ENCODE measurements at places on chromosomes 6 and 20.

DNA sequence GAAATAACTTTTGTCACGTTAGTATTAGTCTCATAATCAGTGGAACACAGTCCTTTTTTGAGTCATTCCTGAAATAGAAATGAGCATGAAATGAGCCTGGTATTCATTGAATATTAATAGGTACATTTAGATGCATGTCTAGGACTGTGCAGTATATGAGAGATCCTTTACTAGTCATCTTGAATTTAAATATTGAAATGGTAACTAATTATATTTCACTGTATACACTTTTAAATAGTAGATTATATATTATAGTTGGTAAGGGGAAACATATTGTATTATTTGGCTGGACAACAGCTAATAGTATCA lies 59.4 kb downstream of the RSPO3 start:
- no peak for DNase-seq

GRCh38 chr6:38586992-38587391 lies 52.7 kb downstream of the BTBD9 start:
- no peak for DNase-seq

DNA sequence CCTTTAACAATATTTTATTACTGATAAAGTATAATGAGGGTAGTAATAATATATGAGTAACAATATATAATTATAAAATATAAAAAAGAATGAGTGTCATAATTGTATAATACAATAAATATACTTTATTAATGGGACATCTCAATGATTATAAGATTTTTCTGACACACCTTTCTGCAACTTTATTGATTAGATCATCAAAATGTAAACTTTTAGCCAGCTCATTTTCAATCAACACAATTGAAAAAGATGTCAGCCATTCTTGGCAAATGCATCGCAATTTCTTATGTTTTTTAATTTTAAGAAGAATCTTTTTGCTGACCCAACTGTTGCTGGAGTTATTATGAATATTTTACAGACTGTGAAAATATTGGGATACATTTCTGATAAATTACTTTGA lies 132.4 kb upstream of the RNF217 start:
- DNase-seq: no peak

DNA sequence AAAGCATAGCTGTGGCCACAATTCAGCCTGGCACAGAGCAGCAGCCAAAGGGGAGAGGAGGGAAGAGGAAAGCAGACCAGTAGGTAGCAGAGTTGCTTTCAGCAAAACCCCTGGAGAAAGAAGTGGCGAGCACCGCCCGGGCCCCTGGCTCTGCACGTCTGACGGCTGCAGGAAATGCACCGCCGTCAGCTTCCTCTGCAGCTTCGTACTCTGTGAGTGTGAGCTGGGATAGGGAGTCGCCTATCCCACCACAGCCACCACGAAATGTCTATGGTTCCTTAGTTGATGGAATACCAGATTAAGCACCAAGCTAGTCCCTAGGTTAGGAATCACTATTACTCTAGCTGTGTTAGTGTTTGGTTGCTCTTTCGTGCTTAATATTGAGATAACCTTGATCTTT lies 79.9 kb upstream of the NAA20 start:
- DNase-seq: no peak

DNA sequence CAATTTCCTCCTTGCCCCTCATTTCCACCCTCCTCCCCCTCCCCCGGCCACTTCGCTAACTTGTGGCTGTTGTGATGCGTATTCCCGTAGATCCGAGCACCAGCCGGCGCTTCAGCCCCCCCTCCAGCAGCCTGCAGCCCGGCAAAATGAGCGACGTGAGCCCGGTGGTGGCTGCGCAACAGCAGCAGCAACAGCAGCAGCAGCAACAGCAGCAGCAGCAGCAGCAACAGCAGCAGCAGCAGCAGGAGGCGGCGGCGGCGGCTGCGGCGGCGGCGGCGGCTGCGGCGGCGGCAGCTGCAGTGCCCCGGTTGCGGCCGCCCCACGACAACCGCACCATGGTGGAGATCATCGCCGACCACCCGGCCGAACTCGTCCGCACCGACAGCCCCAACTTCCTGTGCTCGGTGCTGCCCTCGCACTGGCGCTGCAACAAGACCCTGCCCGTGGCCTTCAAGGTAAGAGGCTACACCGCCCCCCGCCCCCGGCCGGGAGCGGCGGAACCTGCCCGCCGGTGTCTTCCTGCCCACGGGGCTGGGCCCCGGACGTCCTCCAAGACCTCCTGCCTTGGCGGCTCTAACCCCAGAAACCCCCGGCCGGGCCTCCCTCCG lies 44.9 kb upstream of the SUPT3H start:
- peak; percentile 25 for DNase-seq

GRCh38 chr20:44650771-44651433 lies 597 bp downstream of the ADA start:
- DNase-seq: no peak

GRCh38 chr20:36396340-36396739 lies 90.2 kb downstream of the DLGAP4 start:
- DNase-seq: no peak

DNA sequence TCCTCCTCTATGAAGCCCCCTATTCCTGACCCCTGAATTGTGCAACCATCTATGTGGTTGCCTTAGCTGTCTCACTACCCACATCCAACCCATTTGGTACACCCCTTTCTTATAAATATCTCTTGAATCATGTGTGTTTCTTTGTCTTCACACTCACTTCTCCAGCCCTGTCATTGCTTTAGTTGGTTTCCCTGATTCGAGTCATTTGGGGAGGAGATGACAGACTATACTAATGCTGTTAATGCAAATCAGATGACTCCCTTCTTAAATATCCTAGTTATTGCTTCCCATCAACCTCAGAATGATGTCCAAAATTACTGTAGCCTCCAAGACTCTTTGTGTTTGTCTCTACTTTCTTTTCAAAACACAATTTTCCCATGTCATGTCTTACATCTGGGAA lies 23.0 kb downstream of the SLC35D3 start:
- no peak for DNase-seq

- DNase-seq: no peak
Observed at GRCh38 chr6:17883665-17884497, 103.6 kb downstream of the KIF13A start.

GRCh38 chr20:60820918-60821317 lies 431.1 kb upstream of the CDH4 start:
- DNase-seq: no peak

DNA sequence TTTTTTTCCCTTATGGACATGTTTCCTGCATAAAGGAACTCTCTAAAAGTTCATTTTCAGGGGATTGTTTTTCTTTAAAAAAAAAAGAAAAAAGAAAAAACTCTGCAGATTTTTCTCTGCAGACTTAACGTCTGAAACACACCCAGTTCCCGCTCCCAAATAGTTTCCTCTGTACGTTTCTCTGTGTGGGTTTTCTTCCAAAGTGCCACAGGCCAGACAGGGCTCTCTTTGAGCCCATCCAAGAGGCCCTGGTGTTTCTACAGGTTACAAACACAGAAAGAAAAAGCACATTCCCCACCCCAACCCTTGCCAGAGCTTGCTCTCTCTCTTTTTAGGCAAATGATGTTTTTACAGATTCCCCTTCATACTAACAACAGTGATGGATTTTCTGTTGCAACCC lies 258.6 kb downstream of the FNDC1 start:
- DNase-seq: no peak

GRCh38 chr6:139732451-139732850 lies 358.0 kb upstream of the CITED2 start:
- DNase-seq: no peak

DNA sequence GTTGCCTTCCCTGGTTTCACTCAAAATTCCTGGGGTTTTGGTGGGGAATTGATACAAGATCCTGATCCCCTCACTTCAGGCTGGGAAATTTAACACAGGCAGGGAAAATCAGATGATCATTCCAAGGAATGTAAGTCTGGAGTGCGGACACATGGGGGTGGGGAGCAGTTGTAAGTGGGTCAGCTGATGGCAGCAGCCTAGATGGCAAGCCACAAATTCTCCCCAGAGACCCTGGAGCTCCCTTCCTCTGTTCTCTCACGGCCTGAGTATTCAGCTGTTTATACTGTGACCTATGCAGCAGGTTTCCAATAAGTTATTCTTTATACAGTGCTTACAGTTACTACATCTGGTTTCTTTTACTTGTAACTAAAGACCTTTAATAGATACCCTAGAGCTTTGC lies 144.9 kb downstream of the SH3BGRL2 start:
- DNase-seq: no peak

- no peak for DNase-seq
Observed at GRCh38 chr20:1863296-1863695, 31.9 kb upstream of the SIRPA start.

GRCh38 chr6:55433446-55434130 lies 106.3 kb downstream of the GFRAL start:
- no peak for DNase-seq

DNA sequence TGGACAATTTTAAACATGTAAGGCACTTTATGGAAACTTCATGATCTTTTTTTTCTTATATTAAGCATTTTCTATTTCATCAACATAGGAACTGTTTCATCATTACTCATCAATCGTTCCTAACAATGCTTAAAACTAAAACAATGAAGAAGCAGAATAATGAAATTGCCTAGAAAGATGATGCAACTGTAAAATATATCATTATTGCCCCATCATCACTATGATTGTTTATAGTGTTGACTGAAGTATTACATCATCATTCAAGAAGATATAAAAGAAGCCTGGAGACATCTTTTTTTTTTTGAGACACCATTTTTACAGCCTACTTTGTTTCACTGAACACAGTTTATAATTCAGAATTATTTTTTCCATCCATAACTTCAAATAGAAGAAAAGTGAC lies 147.2 kb downstream of the TRDN start:
- DNase-seq: no peak

DNA sequence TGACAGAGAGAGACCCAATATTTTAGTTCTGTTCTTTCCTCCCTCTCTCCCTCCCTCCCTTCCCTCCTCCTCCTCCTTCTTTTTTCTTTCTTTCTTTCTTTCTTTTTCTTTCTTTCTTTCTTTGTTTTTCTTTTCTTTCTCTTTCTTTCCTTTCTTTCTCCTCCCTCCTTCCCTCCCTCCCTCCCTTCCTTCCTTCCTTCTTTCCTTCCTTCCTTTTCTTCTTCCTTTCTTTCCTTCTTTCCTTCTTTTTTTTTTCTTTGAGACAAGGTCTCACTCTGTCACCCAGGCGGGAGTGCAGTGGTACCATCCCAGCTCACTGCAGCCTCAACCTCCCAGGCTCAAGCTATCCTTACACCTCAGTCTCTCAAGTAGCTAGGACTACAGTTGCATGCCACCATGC lies 28.4 kb downstream of the ARHGAP40 start:
- DNase-seq: no peak

GRCh38 chr6:167906899-167907298 lies 80.2 kb downstream of the AFDN start:
- no peak for DNase-seq

- DNase-seq: peak; percentile 94
Observed at GRCh38 chr20:3786665-3787323, at the start of gene CENPB. TSS of gene CENPB (minus strand) at chr20:3786740. CDS start at chr20:3786483, 257 bp downstream.

GRCh38 chr6:10962673-10963072 lies 75.8 kb downstream of the SYCP2L start:
- no peak for DNase-seq

- no peak for DNase-seq
Observed at GRCh38 chr20:43746344-43747137, 19.7 kb upstream of the GTSF1L start.

DNA sequence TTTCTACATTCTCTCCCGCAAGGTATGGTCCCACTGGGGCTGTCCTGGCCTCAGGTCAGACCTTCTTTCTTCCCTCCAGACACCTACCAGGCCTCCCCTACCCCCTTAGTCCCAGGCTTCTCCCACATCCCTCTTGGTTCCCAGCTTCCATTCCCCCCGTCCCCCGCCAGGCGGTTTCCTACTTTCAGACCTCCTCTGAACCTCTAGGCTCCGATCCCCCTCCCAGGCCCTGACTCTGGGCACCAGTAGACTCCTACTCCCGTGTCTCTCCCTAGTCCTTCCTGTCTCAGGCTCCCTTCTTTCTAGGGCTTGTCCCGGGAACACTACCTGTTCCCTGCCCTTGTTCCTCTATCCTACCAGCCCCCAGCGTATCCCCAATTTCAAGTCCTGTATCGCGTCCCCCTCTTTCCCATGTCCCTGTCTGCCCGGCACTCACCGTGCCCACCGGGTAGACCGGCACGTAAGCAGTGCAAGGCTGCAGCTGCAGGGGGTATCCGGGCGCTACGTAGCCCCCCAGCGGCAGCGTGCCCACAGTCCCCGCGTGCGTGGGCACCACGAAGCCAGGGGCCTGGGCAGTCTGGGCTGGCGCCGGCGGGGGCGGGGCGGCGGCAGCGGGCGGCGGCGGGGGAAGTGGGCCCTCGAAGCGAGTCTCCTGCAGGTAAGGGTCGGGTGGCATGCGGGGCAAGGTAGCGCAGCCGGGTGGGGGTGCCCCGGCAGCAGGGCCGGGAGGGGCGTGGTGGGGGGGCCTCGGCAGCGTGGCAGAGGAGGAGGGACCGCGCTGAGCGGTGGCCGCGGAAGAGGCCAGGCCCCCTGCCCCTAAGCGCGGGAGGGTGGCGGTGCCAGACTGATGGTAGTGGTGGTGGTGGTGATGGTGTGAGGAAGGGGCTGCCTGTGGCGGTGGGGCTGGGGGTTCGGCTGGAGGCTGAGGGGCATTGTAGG lies 1.5 kb downstream of the PRRT1 start:
- no peak for DNase-seq

DNA sequence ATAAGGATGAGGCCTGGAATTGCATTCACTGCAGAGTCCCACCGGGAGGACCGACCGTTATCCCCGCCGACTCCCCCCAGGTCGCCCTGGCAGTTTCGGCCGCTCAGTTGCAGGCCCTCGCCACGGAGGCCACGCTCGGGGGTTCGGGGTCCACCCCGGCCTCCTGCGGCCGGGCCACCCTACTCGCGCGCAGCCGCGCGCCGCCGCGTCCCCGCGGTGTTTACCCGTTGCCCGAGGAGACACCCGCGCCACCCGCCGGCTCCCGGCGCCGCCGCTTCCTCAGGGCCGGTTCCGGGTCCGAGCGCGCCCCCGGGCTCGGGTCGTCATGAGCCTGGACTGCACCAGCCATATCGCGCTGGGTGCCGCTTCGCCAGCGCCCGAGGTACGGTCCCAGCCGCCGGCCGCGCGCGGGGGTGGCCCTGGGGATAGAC lies at the start of gene CCDC170:
Gene CCDC170, plus strand, starts transcription at position 214 of the 431 bp plus-strand sequence. Its CDS starts 112 bp downstream, at position 326.
- DNase-seq: peak; percentile 36

GRCh38 chr6:13072686-13073347 lies 255.5 kb downstream of the TBC1D7 start:
- DNase-seq: no peak

GRCh38 chr6:117776441-117776840 lies 101.2 kb downstream of the NUS1 start:
- DNase-seq: no peak

DNA sequence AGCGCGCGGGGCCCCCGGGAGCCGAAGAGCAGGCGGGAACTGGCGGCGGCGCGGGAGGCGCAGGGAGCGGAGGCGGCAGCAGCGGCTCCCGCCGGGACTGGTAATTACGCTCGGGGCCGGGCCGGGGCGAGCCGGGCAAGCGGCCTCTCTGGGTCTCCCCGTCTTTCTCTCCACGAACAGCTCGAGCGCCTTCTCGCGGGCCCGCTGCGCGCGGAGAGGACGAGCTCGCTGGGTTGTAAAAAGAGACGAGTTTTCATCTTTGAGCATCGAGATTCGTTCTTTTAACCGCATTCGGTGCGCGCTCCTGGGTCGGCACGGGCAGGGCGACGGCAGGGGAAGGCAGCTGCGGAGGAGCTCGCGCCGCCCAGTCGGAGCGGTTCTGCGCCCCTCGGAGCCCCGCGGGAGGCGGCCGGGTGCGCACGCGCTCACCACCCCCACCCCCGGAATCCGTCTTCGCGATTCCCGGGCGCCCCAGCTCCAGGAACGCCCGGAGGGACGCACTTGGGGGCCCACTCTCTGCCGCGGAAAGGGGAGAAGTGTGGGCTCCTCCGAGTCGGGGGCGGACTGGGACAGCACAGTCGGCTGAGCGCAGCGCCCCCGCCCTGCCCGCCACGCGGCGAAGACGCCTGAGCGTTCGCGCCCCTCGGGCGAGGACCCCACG lies 38.0 kb downstream of the YTHDF1 start:
- DNase-seq: no peak

Measured in Calu3 (cell line).